NCI-H146 (cell line): ENCODE measurements at places on chromosomes 7 and 10.

- DNase-seq: no peak
Observed at GRCh38 chr7:78224923-78225322, 426.4 kb downstream of the PHTF2 start.

DNA sequence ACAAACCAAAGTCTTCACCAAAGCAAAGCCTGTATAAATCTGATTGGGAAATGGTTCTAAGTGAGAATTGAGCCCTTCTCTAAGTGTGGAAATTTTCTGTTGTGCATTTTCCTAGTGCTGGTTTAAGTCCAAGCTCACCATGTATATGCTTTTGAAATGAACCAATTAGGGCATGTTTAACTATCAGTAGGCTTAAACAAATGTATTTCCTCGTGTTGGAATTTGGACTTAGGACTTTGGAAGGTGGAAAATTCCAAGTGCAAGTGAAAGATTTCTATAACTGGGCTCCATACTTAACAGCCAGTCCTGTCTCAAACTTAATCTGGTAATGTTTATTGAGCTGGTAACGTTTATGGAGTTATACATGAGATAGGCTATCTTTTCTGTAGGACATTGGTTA, 28.5 kb downstream of the CCNY start:
- no peak for DNase-seq

- no peak for DNase-seq
Observed at GRCh38 chr10:99449023-99449422, 18.6 kb upstream of the GOT1 start.

DNA sequence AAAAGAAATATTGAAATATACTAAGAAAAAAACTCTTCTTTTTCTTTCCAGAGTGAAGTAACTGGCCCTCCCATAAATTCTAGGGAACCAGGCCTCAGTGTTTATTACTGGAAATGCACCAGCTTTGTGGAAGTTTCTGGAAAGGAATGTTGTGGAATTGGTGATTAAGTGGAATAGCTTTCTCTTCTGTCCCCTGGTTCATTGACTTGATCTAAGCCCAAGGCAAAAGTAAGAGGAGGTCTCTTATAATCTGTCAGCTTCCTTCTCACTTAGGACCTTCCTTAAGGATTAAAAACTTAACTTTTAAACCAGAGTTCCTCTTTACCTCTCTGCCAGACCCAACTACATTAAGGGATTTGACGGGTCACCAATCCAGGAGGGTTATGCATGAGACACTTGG, 266.2 kb downstream of the SLC25A13 start:
- DNase-seq: no peak

- no peak for DNase-seq
Observed at GRCh38 chr7:46626691-46627310, 705.7 kb upstream of the IGFBP3 start.

DNA sequence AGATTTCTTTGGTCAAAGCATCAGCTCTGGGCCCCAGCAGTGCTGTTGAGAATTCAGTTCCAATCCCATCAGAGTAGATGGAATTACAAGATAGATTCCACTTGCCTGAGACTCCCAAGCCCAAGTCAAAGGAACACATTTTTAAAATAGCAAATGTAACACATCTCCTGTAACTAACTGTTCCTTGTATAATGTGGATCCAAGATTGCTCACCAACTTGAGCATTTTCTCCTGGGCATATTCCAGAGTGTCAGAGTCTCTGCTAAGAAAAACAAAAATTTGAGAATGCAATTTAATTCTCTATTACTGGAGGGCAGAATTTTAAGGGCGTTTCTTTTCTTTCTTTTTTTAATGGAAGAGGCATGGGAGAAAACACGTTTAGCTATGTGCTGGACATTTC, 136.7 kb downstream of the NEBL start:
- no peak for DNase-seq

DNA sequence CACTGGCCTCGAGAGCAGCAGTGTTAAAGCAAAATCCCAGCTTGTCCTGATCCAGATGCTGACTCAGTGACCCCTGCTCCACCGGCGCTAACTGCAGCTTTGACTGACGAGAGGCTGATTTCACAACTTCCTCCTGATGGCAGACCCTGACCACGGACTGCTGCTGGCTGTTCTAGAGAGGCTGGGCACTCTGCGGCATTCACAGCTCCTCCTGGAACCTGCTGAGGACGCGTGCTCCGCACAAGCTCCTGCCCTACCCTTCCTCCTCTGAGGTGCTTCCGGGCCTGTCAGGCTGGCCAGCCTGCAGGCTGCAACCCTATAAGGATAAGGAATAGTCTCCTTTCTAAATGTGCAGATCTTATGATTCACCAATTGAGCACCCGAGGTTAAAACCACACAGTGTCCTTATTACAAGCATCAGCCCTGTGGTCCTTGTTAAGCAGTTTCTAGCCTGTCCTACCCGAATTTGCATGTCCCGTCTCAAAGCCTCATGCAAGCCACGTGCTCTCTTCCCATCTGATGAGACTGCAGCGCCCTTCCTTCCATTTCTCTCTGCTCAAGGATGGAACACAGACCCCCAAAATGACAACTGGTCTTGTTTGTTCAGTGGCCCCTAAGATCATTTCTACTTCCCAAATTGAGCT, 35.5 kb upstream of the NCAPG2 start:
- no peak for DNase-seq

GRCh38 chr10:67606572-67606971, 89.4 kb downstream of the CTNNA3 start:
- no peak for DNase-seq

GRCh38 chr7:2632733-2633537, 1.1 kb downstream of the TTYH3 start:
- DNase-seq: peak; percentile 80

- no peak for DNase-seq
Observed at GRCh38 chr10:60073781-60074656, 167.7 kb upstream of the CCDC6 start.

DNA sequence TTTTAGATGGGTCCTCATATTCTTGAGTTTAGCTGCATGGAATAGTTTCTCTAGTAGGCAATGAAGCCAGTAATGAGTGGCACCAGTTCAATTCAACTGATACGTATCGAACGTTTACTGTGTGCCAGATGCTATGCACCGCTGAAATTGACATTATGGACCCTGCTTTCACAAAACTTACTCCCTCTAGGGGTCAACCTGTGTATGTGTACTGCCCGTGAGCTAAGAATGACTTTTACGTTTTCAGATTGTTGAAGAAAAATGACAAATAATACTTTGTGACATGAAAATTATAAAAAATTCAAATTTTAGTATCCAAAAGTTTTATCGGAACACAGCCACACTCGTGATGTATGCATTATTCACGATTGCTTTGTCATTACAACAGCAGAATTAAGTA, 95.5 kb downstream of the ZMYND11 start:
- DNase-seq: no peak

- DNase-seq: no peak
Observed at GRCh38 chr7:148882192-148882591, 1.9 kb downstream of the EZH2 start.

DNA sequence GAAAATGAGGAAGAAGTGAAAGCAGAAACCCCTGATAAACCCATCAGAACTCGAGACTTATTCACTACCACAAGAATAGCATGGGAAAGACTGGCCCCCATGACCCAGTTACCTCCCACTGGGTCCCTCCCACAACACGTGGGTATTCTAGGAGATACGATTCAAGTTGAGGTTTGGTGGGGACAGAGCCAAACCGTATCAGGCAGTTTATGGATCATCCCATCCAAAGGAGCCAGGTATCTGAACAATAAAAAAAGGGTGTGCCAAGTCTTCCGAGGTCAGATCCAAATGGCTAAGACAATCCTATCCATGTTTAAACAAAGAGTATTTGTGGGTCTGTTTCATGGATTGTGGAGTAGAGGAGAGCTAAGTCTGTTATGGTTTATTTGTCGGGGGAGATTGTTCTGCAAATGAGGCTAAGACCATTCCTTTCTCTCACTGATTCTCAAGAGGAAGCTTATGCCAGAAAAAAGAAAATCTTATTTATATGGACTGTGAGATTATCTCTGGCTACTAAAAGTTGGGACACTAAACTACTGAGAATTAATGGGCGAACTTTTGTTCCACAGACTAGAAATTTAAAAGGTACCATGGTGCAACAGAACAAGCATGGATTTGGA, 203.7 kb downstream of the IPMK start:
- DNase-seq: no peak

- DNase-seq: no peak
Observed at GRCh38 chr10:84654671-84655070, 326.3 kb downstream of the CCSER2 start.

- DNase-seq: no peak
Observed at GRCh38 chr10:108439397-108439796, 1274.9 kb upstream of the SORCS1 start.

DNA sequence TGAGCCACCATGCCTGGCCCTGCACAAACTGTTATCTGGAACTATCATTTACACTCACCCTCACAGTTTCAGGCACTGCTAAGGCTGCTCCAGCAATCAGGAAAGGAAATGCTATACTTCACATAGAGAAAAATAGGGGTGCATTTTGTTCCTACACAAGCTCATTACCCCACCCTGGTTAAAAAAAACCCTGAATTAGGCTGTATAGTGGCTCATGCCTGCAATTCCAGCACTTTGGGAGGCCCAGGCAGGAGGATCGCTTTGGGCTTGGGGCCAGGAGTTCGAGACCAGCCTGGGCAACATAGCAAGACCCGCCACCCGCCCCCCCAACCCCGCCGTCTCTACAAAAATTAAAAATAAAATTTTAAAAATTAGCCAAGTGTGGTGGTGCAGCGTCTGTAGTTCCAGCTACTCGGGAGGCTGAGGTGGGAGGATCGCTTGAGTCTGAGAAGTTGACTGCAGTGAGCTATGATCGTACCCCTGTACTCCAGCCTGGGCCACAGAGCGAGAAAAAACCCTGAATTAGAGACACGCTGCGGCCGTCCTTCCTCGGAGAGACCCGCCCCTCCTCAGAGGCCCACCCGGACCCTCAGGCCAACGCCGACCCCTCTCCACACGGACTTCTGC, 539 bp downstream of the PTCD1 start:
- no peak for DNase-seq

GRCh38 chr7:101922631-101923601, 105.5 kb downstream of the CUX1 start:
- DNase-seq: no peak

GRCh38 chr7:151315038-151315655, 26.5 kb upstream of the NUB1 start:
- DNase-seq: peak; percentile 34

DNA sequence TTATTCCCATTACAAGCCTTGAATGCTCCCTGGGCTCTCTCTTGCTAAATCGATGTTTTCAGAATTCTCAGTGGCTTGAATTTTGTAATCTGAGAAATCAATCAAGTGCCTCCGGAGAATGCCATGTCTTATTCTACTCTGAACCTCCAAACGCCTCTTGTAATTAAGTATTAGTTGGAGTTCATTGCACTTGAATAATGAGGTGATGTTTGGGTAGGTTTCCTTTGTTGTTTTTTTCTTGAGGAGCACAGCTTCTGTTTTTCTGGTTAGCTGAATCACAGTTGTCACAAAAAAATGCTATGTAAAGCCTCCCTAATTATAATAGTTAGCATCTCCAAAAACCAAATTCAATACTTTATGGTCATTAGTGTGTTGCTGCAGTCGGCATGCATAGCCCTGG, 100.3 kb downstream of the PLPP4 start:
- no peak for DNase-seq

GRCh38 chr10:43407148-43407575, 1.8 kb downstream of the HNRNPF start:
- DNase-seq: peak; percentile 60

- no peak for DNase-seq
Observed at GRCh38 chr10:133024704-133025557, 62.8 kb upstream of the ADGRA1 start.

DNA sequence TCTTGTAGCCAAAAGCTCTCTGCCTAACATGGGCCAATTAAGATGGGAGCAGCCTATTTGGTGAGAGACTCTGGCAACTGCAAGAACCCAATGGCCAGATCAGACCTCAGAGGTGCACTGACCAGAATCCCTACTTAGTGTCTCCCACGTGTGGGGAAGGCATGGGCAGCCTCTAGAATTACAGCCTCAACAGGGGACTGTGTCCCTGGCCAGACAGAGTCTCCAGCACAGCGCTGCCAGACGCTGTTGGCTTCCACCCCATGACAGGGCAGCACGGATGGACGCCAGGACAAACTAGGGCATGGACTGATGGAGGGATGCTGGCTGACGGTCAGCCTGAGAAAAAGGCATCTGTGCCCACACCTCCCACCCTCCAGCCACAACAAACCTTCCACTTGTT, 729.3 kb upstream of the AUTS2 start:
- DNase-seq: no peak

DNA sequence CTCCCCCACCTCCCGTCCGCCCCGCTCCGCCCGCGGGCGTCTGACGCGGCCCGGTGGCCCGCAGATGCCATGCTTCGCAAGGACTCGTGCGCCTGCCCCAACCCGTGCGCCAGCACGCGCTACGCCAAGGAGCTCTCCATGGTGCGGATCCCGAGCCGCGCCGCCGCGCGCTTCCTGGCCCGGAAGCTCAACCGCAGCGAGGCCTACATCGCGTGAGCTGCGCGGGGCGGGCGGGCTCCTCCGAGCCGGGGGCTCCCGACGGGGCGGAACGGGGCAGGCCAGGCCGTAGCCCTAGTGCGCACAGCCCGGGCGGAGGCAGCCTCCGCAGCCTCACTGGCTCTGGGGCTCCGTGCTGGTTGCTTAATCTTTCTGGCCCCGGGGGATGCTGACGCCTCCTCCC, 2.8 kb downstream of the ASIC3 start:
- DNase-seq: peak; percentile 55

- DNase-seq: no peak
Observed at GRCh38 chr10:78702186-78702585, 366.6 kb upstream of the ZMIZ1 start.

DNA sequence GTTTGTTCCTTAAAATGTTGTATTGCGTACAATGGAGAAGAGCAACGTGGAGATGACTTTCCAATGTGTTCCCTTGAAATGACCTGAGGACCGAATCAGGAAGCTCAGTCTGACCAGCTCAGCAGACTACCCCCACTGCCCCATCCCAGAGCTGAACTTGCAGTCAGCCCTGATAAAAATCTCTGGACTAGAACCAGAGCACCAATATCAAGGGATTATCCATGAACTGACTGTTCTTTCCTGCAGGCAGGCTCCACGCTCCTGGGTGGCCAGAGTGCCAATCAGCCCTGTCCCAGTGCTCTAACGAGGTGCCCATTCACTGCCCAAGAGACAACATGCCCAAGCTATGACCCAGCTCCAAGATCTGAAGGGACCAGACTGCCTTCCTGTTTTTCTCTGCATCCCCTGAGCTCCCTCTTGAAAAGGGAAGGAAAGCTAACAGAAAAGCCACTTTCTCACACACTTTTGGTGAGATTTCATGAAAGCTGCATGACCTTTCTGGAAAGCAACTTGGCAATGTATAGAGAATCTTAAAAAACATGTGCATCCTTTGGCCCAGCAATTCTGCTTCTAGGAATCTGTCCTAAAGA, 130.2 kb downstream of the KCNMA1 start:
- DNase-seq: no peak

GRCh38 chr10:15652757-15653156, 67.0 kb downstream of the ITGA8 start:
- no peak for DNase-seq
